DMS53 (cell line): ENCODE measurements at places on chromosomes 6 and 20.

DNA sequence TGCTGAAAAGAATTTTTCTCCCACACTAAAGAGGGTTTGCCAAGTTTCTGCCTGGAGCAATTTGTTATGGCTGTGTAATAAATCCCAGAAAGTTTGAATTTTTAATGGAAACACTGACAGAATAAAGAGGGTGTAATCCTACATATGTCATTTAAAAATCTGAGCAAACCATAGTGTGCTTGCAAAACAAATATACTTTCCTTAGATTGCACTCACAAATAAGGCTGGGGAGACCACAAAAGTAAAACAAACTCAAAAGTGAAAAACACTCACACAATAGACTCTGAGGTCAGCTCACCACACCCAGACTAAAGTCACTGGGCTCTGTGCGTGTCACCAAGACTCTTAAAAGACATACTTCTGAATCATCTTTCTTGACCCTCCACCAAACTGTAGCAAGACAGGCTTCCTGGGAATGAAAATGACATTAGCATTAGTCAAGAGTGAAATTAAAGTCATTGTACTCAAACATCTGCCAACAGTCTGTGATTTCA lies 4.8 kb upstream of the ATXN1 start:
- DNase-seq = peak; percentile 8

GRCh38 chr20:1867495-1868260 lies 27.5 kb upstream of the SIRPA start:
- DNase-seq = no peak

DNA sequence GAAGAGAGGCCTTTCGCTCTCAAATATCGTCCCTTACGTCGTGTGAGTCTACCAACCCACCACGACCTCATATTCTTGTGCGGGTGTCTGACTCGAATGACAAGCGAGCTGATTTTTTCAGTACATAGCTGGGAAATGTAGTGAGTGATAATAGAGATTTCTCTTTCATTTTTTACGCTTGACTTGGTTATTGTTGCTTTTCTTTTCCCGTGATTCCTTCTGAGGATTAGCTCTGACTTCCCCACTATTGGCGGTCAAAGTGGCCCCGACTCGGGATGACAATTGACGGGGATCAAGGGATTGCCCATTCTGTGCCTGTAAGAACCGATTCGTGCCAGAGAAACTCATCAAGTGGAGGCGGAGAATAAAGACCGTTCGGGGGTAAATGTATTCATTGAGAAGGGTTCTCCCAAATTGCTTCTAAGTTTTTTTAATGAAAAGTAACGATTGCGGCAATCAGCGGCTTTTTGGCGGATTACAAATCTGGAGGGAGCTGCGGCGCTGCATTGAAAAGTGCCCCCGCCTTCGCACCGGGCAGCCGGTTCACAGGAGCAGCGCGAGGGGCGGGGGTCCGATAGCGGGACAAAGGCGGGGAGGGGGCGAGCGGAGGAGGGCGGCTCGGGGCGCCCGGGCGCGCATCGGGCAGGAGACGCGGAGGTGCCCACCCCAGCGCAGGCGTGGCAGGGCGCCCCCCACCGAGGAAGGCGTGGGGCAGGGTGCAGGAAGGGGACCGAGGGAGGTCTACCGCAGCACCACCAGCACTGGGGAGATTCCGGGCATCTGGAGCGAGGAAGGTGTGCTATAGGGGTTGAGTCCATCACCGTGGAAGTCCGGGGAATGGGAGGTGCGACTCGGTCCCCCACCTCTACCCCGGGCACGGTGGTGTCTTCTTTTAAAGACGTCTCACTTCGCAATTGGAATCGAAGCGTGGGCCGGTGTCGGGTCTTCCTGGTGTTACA lies 44.5 kb upstream of the OSTM1 start:
- DNase-seq = peak; percentile 12

GRCh38 chr6:70843328-70843918 lies 113.4 kb downstream of the B3GAT2 start:
- DNase-seq = no peak

DNA sequence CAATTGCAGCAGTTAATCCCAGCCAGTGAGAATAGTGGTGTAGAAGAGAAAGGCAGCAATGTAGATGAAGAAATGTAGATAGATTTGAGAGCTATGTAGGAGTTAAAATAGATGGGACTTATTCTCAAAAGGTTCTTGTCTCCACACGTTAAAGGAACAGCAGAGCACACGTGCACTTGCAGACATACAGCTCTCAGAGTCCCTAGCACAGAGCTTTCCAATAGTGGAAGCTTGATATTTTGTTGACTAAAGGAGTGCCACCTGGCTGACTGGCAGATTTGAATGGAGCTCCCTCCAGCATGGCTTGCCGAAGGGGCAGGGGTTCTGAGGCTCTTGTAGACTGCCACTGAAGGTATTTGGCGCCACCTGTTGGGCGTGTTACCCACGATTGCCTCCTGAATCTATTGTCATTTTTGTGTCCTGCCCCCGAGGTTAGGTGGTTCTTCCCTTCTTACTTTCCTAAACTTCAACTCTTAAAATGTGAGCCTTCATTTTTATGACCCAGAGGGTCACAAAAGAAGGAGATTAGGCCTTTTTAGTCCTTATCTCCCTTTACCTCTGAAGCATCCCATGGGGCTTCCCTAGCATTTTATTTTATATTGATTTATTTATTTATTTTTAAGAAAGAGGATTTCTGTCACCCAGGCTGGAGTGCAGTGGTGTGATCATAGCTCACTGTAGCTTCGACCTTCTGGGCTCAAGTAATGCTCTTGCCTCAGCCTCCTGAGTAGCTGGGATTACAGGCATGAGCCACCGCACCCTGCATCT lies 16.4 kb downstream of the BRD2 start:
- peak; percentile 97 for DNase-seq

- DNase-seq = no peak
Measured at GRCh38 chr20:618980-619379, 8.9 kb upstream of the TCF15 start.

DNA sequence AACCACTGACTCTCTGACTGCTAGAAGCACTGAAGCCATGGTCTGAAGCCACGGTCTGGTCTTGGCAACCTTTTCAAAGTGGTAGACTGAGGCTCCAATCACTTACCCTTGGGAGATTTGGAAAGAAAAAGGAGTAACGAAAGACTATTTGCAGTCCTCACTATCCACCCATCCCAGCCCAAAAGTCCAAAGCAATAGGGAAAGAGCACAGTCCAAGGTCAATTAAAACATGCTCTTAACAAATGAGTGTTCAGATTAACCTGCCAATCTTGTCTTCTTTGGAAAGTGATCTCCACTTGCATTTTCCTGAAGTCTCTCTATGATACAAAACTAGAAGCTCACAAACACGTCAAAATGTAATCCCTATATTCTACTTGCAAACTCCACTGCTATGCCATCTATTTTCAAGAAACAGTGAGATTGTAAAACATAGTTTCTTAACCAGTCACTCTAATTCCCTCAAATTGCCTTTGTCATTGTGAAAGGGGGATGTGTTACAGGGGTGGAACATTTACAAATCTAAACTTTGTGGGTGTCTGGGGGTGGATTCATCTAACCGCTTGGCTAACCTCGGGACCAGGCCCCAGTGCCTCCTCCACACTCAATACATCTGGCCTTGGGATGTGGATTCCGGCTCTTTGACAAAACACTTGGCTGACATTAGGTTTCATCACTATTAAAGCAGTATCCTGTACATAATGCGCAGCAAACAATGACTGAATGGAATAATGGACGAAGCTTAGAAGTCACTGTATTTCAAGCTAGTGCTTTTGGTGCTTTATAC lies 56.4 kb downstream of the B4GALT5 start:
- DNase-seq = no peak

GRCh38 chr6:163754866-163755265 lies 340.3 kb downstream of the QKI start:
- DNase-seq = no peak

DNA sequence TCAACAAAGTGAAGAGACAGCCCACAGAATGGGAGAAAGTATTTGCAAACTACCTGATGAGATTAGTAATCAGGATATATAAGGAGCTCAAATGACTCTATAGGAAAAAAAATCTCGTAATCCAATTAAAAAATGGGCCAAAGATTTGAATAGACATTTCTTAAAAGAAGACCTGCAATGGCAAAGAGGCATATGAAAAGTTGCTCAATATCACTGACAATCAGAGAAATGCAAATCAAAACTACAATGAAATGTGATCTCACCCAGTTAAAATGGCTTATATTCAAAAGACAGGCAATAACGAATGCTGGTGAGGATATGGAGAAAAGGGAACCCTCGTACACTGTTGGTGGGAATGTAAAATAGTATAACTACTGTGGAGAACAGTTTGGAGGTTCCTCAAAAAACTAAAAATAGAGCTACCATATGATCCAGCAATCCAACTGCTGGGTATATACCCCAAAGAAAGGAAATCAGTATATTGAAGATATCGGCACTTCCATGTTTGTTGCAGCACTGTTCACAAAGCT lies 65.0 kb downstream of the TOX2 start:
- no peak for DNase-seq

DNA sequence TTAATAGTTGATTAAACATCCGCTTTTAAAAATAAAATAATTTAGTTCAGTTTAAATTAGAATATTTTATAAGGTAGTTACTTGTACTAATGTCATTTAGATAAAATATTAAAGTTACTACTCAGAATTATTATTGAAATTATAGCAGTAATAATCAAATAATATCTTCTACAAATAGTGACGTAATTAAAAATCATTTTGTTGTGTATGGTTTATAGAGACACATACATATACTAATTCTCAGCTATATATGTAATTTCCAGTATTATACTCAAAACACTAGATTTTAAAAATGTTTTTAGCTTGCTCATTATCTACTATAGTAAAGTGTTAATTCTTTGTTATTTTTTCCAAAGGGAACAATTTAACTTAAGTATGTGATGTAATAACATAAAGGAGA lies 435.2 kb upstream of the MANEA start:
- no peak for DNase-seq

- DNase-seq = no peak
Measured at GRCh38 chr6:117552618-117553017, 49.7 kb downstream of the GOPC start.

DNA sequence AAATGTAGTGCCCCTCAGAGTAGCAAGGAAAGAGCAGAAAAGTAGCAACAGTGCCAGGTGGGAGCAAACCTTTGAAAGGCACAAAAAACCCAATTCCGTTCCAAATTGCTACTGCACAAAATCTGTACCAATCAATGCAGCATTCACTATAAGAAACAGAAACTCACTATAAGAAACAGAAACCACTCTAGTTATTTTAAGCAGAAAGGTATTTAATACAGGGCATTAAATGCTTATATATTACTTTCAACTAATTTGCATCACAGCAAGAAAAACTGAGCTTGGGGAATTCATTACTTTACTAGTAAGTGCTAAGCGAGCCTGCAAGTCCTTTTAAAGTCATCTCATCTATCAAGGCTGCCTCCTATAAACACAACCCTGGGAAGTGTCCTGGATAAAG lies 116.5 kb upstream of the OLIG3 start:
- no peak for DNase-seq

DNA sequence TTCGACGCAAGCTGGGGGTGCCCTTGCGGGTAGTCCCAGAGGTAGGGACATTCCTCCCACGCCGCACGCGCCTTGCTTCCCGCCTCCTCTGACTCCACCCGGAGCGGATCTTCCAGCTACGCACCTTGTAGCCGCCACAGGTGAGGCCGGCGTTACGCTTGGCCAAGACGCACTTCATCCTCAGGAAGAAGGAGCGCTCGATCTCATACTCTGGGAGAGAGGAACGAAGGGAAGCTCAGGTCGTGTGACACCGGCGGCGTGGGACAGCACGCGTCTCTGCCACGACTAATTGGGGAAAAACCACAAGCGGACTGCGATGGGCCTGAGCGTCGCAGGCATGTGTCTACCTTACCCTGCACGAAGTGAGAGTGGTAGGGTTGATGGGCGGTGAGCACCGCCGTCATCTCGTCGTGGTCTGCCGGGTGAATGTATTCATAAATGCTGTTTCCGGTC lies 15.5 kb downstream of the SIM1 start:
- no peak for DNase-seq

DNA sequence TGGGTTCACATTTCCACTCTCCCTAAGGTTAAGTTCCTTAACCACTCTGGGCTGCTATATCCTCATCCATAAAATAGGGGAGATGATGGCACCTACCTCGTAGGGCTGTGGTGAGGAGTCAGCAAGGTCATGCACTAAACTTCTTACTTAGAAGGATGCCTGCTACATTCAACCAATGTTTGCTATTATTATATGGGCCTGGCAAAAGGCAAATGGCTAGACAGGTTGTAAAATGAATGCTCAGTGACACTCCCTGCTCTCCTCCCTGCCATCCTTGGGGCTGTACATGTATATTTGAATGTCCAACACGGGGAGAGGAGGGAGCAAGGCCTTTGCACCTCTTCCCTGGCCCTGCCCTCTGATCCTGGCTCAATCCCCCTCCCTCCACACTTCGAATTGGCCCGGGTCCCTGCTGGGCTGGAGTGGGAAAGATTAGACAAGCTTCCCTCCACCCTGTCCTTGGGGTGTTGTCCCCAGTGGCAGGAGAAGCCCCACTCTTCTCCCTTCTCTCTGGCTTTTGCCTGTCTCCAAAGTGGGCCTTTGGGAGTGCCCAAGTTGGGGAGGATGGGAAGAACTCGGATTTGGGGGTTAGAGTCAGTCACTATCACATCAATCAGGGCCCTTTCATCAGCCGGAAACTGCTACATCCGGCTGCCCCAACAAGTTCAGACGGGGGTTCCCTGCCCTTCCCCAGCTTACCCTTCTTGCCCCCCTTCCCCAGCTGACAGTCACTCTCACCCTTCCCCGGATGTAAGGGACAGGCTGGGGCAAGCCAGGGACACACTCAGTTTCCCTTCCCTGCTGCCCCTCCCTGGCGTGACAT lies 36.3 kb upstream of the VEGFA start:
- DNase-seq = no peak

DNA sequence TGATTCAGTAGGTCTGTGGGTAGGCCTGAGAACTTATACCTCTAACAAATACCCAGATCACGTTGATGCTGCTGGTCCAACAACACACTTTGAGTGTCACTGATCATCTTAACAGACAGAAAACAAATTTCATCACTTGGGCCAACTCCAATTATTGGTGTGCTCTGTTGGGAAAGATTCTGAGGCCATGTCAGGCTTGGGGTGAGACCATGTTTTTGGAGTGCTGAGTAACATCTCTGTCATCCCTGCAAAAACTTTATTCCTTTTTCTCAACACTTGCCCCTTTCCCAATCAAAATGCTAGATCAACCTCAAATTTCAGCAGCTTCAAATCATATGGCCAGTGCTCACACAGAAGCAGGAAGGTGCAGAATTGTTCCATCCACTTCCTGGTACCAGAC lies 108.8 kb upstream of the TENT5A start:
- no peak for DNase-seq

DNA sequence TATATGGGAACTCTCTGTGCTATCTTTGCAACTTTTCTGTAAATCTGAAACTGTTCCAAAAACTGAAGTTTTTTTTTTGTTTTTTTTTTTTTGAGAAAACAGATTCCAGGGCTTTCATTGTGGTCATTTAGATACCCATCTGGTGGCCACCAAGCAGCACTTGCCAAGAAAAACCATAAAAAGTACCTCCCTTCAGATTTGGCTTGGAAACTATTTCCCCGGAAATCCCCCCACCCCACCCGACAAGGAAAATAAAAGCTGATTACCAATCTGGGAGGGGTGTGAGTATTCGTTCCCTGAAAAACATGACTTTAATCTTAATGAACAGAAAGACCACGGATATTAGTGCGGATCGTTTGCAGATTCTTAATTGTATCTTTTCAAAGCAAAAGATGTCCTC lies 1.9 kb downstream of the NFATC2 start:
- no peak for DNase-seq

GRCh38 chr6:1437553-1438406 lies 48.4 kb downstream of the FOXF2 start:
- no peak for DNase-seq
